ENCODE measurements at places on chromosomes 6 and 20.

DNA sequence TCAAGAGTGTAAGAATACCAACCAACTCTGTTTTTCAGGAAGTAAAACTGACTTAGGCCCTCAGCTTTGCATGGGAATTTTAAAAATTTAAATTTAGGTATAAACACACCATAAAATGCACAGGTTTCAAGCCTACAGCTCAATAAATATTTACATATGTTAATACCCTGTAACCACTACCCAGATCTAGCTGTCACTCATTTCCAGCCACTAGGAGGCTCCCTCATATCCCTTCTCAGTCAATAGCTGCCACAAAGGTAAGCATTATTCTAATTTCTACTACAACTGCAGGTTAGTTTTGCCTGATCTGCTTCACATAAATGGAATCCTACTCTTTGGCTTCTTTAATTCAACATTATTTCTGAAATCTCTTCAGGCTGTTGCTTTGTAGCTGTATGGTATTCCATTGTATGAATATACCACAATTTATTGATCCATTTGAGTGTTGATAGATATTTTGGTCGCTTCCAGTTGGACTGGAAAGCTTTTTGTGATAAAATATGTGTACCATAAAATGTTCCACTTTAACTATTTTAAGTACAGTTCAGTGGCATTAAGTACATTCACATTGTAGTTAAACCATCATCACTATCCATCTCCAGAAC is 32.5 kb upstream of the MEI4 start:
- 0 out of 2 replicates have a peak, but pooled peaks cover 3% of the 10 kb centered on the region for H3K4me1 ChIP-seq
- peak; percentile 67 for DNase-seq
- H3K27me3 ChIP-seq: no peaks in the 10 kb centered on the region
- no peak overlapping the region for H3K4me3 ChIP-seq
- no peak overlapping the region for H3K27ac ChIP-seq

DNA sequence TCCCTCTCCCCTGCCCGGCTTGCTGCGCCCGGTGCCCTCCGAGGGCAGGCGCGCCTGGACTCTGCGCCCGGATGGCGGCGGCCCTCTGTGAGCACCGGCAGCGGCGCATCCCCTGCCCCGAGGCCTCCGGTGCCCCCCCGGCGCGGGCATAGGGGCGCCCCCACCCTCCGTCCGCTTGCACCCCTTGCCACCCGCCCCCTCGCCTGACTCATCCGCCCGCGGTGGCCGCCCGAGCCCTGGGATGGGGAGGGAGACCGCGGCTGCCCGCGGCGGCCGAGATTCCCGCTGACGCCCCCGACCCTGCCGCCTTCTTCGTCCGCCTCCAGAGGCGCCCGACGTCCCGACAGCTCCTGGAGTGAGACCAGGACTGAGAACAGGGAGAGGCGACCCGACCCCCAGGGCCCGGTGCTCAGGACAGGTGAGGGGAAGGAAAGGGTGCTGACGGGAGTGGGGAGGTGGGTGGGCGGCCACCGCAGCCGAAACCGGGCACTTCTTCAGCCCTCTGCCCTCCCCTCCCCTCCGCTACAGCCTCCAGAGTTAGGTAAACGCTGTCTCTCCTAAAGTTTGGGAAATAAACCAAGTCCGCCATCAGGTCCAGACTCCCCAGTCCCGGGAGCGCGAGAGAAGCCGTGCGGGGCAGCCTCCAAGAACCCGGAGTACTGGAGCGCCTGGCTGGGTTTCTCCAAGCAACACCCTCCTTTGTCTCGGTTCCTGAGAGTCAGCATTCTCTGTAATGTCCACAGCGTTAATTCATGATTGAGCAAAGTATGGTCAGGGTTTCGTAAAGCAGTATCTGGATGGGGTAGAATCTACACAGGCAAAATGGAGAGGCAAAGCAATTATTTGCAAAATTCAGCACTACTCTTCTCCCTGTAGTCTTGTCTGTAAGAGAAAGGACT is 539 bp downstream of the TMEM200A start:
- H3K4me1 ChIP-seq: peaks cover 42% of the 10 kb centered on the region
- H3K27ac ChIP-seq: no peak overlapping the region

DNA sequence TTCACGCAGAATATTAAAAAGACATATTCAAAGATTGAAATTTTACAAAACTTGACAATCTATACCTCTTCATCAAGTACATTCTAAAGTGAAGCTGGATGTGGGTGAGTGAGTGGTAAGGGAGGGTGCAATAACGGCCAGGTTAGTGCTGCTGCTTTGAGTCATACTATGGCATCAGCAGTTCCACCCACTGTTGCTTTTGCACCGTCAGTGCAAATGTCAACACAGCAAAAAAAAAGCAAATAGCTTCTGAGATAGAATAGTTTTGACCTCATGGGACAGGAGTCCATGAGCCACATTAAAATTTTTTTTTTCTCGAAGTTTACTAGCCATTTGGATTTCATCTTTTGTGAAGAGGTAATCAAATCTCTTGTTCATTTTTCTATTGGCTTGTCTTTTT is 31.8 kb downstream of the PSMF1 start:
- no peak overlapping the region for H3K27ac ChIP-seq
- no peaks in the 10 kb centered on the region for H3K27me3 ChIP-seq
- H3K36me3 ChIP-seq: no peaks in the 10 kb centered on the region
- no peak for DNase-seq
- H3K4me3 ChIP-seq: no peak overlapping the region
- no peaks in the 10 kb centered on the region for H3K4me1 ChIP-seq

DNA sequence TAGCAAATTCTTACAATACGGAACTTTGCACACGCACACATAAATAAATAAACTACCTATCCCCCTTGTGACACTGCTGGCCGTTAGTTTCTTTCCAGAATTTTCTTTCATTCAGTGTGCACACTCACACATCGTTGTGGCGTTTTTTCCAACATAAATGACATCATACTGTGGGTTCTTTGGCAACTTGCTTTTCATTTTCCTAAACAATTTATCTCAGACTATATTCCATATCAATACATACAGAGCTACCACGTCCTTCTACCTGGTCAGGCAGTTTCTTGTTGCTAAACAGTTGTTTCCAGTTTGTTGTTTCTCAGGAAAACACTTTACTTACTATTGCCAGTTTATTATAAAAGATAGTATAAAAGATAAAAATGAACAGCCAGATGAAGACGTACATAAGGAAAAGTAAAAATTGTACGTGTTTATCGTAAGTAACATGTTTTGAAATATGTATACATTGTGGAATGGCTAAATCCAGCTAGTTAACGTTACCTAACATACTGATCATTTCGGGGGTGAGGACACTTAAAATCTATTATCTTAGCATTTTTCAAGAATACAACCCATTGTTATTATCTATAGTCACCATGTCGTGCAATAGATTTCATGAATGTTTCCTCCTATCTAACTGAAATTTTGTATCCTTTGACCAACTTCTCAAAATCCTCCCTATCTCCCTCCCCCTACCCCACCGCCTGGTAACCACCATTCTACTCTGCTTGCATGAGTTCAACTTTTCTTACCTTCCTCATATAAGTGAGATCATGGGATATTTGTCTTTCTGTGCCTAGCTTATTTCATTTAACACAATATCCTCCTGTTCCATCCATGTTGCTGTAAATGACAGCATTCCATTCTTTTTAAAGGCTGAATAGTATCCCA is 1.2 kb upstream of the TP53RK start:
- no peak for DNase-seq
- no peaks in the 10 kb centered on the region for H3K27me3 ChIP-seq
- H3K36me3 ChIP-seq: peaks cover 9% of the 10 kb centered on the region
- peaks cover 14% of the 10 kb centered on the region for H3K4me1 ChIP-seq
- peak overlapping the region; percentile 49 for H3K4me3 ChIP-seq
- H3K27ac ChIP-seq: no peak overlapping the region

DNA sequence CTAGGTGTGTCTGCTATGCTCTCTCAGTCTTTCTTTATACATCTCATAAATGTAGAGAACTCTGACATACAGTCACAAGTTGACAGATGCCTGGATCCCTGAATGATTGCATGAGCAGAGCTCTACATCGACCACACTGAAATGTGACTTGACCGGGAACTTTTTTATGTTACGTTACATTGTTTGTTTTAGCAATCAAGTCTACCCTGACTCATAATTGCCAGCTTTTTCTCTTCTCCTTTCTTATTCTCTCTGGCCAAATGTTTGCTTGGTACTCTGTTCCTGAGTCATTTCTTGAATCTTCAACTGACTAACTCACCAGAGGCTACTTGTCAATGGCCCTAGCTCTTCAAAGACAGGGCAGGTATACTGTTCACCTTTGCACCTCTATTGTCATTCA is 213.6 kb upstream of the DTNBP1 start:
- H3K27me3 ChIP-seq: no peaks in the 10 kb centered on the region
- H3K36me3 ChIP-seq: no peaks in the 10 kb centered on the region
- DNase-seq: no peak
- H3K27ac ChIP-seq: no peak overlapping the region

- H3K4me3 ChIP-seq: no peak overlapping the region
- H3K27me3 ChIP-seq: no peaks in the 10 kb centered on the region
- DNase-seq: no peak
- H3K36me3 ChIP-seq: no peaks in the 10 kb centered on the region
- no peak overlapping the region for H3K27ac ChIP-seq
Measured at GRCh38 chr6:106844930-106845329, 129.6 kb downstream of the CD24 start.

DNA sequence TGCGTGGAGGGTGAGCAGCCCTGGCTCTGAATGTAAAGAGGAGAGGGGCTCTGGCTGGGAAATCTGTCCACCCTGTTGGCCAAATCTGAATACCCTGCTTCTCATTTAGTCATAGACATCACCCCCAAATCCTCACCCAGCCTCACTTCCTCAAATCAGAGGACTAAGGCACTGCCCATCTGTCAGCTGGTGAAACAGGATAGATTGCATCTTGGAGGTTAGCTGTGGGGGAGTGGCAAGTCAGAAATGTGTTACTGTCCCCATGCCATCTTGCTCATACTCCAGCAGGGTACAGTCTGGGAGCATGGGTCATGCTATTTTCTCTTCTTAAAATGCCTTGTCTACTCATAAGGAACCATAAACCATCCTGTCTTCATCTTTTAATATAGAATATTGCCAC is 9.5 kb upstream of the DTNBP1 start:
- H3K4me3 ChIP-seq: no peak overlapping the region
- H3K27ac ChIP-seq: no peak overlapping the region
- no peak for DNase-seq
- no peaks in the 10 kb centered on the region for H3K36me3 ChIP-seq

DNA sequence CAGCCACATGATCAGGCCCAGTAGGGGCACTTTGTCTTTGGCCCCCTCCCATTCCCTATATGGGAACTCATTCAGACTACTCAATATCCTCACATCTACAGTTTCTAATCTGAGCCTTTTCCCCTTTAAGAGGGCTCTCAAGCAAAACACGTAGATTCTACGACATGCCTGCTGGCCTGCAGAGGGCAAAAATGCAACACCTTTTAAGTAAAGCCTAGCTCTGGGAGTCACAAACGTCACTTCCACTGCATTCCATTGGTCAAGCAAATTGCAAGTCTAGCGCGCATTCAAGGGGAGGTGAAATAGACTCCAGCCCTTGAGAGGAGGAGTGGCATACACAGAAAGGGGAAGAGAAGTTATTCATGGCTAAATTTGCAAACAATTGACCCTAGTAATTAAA is 70.6 kb downstream of the CDC40 start:
- DNase-seq: peak; percentile 62
- no peaks in the 10 kb centered on the region for H3K27me3 ChIP-seq
- no peak overlapping the region for H3K27ac ChIP-seq
- no peak overlapping the region for H3K4me3 ChIP-seq
